ENCODE measurements at places on chromosomes 7 and 10.

GRCh38 chr7:134882481-134882880 is 103.0 kb downstream of the CALD1 start:
- DNase-seq, result no peak

- DNase-seq, result no peak
Measured at GRCh38 chr7:159195946-159196345, 51.3 kb upstream of the VIPR2 start.

GRCh38 chr7:150465414-150465813 is 15.0 kb downstream of the GIMAP8 start:
- DNase-seq, result no peak

DNA sequence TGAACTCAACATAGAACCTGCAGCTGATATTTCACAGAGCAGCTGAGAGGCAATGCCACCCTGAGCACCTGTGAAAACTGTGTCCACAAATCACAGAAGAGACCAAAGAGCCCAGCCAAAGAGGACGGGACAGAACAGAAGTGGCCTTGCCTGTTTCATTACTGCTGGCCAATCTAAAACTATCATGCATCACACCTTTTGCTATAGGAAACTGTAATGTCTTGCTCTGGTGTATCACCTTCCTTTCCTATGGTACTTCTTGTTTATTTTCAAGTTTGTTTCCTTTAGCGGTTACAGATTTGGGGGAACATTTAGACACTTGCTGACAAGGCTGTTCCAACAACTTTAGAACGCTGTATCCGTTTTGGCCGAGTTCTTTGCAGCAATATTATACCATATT is 80.3 kb downstream of the PIP4K2A start:
- no peak for DNase-seq

DNA sequence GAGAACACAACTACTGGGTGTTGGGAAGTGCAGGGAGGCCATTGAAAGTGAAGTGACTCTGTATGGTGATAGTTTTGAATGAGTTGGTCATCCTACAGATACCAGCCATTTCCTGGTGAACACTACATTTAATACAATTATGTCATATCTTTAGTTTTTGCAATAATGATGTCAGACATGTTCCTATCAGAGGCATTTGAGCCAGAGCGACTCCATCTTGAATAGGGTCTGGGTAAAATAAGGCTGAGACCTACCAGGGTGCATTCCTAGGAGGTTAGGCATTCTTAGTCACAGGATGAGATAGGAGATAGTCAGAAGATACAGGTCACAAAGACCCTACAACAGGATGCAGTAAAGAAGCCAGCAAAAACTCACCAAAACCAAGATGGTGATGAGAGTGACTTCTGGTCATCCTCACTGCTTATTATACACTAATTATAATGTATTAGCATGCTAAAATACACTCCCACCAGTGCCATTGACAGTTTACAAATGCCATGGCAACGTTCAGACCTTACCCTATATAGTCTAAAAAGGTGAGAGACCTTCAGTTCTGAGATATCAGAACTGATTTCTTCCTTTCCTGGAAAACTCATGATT is 28.2 kb downstream of the ADK start:
- no peak for DNase-seq

GRCh38 chr10:50404021-50404773 is 152.9 kb upstream of the ASAH2 start:
- DNase-seq, result no peak

- DNase-seq, result no peak
Measured at GRCh38 chr7:73823873-73824592, 6.8 kb upstream of the CLDN4 start.

GRCh38 chr7:151904270-151904669 is 27.4 kb upstream of the PRKAG2 start:
- no peak for DNase-seq

- DNase-seq, result no peak
Measured at GRCh38 chr7:111320133-111320532, 229.2 kb downstream of the LRRN3 start.

DNA sequence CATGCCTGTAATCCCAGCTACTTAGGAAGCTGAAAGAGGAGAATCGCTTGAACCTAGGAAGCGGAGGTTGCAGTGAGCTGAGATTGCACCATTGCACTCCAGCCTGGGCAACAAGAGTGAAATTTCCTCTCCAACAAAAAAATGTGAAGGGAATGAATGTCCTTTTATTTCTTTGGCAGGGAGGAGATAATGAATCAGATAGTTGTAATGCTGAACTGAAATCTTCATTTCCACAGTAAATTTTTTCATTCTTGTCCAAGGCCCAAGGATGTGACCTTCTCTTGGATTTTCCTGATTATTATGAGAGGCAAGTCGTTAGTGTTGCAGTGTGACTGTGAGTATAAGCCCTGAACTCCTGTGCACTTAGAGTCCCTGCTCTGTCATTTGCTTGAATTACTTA is 13.6 kb downstream of the STAMBPL1 start:
- no peak for DNase-seq

GRCh38 chr10:4196183-4196582 is 411.2 kb upstream of the KLF6 start:
- no peak for DNase-seq

DNA sequence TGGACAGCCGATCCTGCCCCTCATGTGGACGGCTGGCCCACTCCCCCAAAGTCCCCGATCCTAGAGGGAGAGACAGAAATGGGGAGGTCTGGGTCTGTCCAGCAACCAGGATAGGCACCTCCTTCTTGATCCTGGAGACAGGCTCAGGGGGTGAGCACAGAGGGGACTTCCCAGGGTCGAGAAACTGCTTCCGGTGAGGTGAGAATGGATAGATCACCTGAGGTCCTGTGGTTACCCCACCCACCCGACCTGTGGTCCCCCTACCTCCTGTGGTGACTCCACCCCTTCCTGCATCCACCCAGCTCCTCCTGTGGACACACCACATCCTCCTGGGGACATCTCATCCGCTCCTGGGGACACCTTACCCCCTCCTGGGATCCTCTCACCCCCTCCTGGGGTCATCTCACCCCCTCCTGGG is 27.4 kb upstream of the RASGEF1A start:
- no peak for DNase-seq

DNA sequence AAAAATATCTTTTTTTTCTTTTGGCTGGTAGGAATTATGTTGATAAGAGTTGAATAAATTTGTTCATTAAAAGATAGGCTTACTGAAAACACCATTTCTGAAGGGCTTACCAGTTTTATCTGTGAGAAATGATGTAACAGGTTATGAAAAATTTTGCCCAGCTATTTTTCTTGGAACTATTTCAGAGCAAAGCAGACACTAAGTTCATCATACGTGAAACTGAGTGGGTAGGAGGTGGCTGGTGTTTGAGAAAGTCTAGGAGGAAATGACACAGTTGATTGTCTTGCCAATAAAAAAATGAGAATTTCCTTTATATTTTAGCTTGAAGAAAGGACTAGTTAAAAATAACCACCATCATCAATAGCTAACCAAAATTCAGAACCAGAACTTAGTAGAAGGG is 6.2 kb upstream of the MRC1 start:
- no peak for DNase-seq

- no peak for DNase-seq
Measured at GRCh38 chr7:113289140-113289740, 170.9 kb upstream of the SMIM30 start.

GRCh38 chr10:108450280-108450679 is 1285.8 kb upstream of the SORCS1 start:
- no peak for DNase-seq

DNA sequence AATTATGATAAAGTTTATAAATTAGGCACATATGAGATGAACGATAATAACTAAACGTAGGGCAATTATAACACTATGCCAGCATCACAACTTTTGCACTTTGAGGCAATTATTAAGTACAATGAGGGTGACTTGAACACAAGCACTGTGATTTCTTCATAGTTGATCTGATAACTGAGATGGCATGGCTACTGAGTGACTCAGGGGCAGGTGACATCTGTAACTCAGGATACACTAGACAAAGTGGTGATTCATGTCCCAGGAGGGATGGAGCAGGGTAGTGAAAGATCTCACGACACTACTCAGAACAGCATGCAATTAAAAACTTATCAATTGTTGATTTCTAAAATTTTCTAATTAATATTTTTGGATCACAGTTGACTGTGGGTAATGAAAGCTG is 98.3 kb upstream of the ARHGAP21 start:
- no peak for DNase-seq

DNA sequence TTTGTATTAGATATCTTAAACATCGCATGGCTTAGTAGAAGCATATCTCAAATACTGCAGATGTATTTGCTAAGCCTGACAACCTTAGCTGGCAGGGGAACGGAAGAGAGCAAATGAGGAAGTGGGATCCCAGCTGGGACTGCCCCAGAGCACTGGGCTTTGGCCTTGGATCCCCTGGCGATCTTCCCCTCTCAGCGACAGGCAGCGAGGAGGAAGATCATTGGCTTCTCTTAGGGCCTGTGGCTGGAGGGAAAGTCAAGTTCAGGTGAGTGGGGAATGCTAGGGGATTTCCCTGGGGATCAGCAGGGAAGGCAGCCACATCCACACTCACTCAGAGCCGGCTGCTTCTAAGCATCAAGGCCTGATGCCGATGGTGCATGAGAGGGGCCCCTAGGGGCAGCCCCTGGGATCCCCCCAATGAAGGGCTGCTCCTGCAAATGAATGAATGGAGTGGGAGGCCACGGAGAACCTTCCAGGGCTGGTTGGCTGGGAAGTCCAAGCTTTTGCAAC is 42.0 kb downstream of the LYZL2 start:
- DNase-seq, result peak; percentile 7

GRCh38 chr10:117284716-117285494 is 44.0 kb downstream of the SLC18A2 start:
- no peak for DNase-seq

- no peak for DNase-seq
Measured at GRCh38 chr7:21653623-21654022, 110.8 kb downstream of the DNAH11 start.

DNA sequence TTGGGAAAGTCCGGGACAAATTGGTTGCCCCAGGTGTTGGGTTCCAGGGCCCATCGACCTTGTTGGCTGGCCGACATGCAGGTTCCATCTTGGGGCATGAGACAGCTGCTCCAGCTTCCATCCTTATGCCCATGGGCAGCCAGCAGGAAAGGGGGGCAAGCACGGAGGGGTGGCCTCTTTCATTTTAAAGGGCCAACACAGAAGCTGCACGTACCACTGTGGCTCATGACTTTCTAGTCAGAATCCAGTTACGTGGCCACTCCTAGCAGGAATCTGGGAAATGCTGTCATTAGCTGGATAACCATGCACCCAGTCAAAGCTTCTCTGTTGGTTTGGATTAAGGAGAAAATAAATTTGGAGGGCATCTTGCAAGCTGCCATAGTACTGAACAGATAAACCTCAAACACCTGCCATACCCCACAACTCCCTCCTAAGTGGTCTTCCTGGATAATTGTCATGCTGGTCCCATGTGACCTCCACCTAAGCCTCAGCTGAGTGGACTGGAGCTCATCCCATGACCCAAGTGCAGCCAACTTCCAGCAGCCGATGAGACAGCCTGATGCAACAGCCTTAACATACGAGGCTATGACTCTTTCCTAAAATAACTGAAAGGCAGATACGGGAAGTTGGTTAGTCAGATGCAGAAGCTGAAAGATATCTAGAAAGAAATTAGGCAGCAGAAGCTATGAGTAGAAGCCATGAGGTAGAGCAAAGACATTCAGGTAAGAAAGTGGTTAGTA is 21.4 kb upstream of the GSDME start:
- DNase-seq, result no peak

GRCh38 chr10:4067931-4068561 is 283.0 kb upstream of the KLF6 start:
- no peak for DNase-seq

DNA sequence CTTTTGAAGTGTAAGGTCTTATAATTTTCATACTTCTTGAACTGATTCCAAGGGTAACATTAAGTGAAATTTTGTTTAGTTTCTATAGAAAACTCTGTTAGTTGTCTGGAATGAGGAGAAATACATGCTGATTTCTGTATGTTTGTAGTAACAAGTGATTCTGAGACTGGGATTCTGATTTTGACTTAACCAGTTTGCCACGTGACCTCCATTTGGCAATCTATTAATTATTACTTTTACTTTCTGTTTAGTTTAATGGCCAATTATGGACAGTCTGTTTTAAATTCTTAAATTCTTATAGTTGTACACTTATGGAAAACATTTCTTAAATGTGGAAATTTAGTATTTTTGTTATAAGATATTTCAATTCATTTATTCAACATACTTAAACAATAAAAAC is 163.1 kb downstream of the ADK start:
- no peak for DNase-seq

GRCh38 chr7:43123457-43123856 is 11.0 kb downstream of the HECW1 start:
- DNase-seq, result no peak

GRCh38 chr7:72753781-72754180 is 74.2 kb downstream of the TYW1B start:
- no peak for DNase-seq

GRCh38 chr7:156121434-156121833 is 309.2 kb upstream of the SHH start:
- DNase-seq, result no peak

DNA sequence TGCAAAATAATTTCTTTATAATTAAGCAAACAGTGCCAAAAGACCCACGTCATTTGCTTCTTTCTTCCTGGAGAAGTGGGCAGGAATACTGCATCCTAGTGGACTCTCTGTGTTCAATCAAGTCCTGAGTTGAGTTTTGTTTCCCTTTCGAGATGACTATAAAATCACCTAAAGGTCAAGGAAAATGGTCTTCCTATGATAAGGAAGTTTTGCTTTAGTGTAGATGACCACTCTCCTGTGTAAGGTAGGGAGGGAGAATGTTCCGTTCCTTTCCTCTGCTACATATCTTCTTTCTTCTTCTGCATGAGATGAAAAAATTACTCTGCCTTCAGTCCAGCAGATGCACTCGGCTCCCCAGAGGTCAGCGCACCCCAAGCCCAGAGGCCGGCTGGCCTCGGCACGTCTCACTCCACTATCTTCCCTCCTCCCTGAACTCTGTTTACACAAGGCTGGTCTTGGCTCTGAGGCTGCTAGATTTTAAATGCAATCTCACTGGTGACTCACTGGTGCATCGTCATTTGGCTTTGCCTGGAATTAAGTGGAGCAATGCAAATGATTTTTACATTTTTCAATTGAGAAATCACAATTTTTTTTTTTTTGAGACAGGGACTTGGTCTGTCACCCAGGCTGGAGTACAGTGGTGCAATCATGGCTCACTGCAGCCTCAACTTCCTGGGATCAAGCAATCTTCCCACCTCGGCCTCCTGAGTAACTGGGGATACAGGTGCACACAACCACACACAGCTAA is 18.6 kb upstream of the VDAC2 start:
- DNase-seq, result no peak

- no peak for DNase-seq
Measured at GRCh38 chr7:93547716-93548115, 26.8 kb downstream of the CALCR start.
